ENCODE measurements at places on chromosomes 7 and 10. TPM values are rescaled to one million over a fixed set of nuclear protein-coding genes. Genes with fewer than 3 reads are reported as not detected.

DNA sequence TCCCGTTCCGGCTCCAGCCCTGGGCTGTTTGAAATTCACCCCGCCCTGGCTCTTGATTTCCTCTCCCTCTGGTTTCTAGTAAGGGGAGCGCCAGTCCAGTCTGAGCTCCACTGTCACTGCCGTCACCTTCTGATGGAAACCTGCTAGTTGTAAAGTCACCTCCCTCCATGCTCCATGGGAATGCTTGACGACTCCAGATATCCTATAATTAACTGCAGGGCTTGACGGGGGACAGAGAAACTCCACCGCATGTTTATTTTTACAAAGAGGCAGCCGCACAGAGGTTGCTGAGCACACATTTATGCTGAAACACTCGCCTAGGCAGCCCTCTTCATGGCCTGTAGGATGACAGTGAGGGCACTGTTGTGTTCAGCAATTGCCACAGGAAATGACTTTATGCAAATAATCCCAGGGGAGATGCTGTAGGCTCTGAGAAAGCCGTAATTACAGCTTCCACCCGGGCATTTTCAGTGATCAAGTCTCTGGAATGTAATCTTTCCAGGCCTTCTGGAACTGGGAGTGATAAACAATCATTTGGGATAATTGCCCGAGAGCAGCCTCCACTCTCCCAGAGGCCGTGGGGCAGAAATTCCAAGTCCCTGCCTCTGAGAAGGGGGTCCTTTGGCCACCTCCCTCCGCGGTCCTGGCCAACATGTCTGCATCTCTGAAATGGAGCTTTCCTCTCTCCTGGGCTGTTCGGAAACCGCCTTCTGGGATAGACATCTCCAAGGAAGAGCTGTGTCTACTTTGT is 300.5 kb downstream of the KLF6 start:
- no peak for DNase-seq

The UPK3B gene
- total RNA-seq = not detected

GRCh38 chr7:113774182-113774807 is 144.5 kb downstream of the PPP1R3A start:
- peak; percentile 5 for DNase-seq

The FAM221A gene
- not detected for total RNA-seq

- no peak for DNase-seq
Measured at GRCh38 chr10:67971311-67971710, 86.9 kb downstream of the SIRT1 start.

- DNase-seq = no peak
Measured at GRCh38 chr7:6273917-6274630, 1.6 kb upstream of the CYTH3 start.

GRCh38 chr7:143496263-143496662 is 18.6 kb downstream of the TAS2R41 start:
- DNase-seq = no peak

GRCh38 chr7:70098133-70098561 is 499.9 kb downstream of the AUTS2 start:
- DNase-seq = no peak

The PDZD7 gene
- total RNA-seq = 2.2 TPM

The CPN1 gene
- total RNA-seq = not detected

GRCh38 chr10:68604441-68604840 is 44.3 kb downstream of the TET1 start:
- DNase-seq = no peak

DNA sequence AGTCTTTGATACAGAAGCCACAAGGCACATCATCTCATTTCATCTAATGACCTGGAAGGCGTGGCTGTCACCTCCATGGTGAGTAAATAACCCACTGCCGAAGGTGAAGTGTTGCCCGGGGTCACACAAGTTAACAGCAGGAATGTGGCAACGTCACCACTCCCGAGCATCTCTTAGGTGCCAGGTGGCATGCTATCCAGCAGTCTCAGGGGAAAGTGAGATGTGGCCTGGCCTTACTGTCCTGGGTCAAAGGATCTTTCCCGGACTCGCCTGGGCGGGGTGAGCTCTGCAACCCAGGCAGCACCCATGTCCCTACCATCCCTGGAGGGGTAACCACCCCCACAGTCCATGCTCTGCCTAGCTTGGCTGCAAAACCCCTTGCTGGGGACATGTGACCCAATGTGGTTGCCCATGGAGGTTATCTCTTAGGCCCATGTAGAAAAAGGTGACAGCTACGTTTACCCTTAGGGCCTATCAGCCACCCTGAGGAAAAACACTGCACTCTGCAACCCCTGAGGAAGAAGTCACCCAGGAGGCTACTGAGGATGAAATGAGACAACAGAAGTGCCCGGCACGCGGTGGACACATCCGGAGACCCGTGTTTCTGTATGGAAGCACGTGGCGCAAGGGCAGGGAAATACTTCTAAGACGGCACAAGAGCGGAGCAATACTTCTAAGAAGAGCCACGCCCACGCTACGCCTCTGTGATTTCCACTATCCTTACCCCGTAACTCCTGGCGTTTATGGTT is 52.0 kb downstream of the BAIAP2L1 start:
- no peak for DNase-seq

The PNLIPRP1 gene
- not detected for total RNA-seq

GRCh38 chr10:75773231-75773780 is 341.9 kb downstream of the LRMDA start:
- peak; percentile 25 for DNase-seq

DNA sequence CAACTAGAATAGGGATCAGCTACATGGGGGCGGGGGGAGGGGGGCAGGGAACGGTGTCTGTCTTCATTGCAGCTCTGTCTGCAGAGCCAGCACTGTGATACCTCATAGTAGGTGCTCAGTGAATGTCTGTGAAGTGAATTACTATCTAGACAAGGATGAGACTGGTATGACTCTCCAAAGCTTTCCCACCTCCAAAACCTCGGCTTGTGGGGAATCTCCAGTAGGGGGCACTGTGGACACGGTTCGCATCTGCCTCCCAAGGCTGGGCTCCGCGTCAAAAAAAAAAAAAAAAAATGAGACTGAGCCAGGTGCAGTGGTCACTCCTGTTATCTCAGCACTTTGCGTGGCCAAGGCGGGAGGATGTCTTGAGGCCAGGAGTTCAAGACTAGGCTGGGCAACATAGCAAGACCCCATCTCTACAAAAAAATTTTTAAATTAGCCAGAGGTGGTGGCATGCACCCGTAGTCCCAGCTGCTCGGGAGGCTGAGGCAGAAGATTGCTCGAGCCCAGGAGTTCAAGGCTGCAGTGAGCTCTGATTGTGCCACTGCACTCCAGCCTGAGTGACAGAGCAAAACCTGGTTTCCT is 9.6 kb downstream of the TRIM56 start:
- DNase-seq = peak; percentile 67

The OR6V1 gene
- total RNA-seq = not detected

GRCh38 chr10:129968020-129968852 is 4.2 kb upstream of the EBF3 start:
- no peak for DNase-seq

GRCh38 chr10:49178489-49179471 is 9.4 kb downstream of the TMEM273 start:
- no peak for DNase-seq

DNA sequence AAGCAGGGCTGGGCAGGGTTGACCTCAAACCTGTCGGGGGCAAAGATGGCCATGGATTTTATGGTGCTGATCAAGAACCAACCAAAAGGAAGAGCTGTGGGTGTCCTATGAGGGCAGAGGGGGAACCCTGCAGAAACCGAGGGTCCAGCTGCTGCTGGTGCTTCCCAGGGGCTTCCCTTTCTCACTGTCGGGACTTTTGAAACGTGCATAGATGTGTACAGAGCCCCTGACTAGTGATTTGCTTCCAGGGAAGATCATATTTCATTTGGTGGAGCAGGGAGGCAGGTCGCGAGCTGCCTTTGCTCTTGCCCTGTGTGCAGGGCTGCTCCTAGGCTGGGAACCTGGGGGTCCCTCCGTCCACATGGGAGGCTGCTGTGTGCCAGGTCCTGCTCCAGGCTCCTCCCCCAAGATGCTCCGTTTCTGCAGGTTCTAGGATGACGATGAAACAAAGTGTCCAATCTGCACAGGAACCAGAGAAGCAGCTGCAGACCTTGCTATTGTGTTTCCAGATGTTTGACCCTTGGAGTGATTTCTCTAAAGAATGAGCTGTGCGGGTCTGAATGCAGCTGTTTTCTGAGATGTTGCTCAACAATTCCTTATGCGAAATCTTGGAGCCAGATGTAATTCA is 9.4 kb upstream of the INPP5A start:
- DNase-seq = no peak

DNA sequence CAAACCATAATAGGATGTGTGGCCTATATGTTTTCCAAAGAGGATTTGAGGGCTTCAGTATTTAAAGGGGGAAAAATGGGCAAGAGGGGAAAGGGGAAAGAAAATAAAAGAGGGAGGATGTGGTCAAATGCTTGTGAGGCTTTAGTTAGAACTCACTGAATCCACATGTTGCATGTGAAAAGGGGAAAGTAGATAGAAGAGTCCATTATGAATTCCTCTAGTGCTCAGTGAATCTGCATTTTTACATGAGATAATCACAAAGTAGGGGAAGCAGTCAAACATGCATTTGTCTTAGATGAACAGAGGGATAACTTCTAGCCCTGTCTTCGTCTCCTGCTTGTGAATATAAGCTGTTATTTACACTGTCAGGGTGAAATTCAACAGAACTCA is 24.6 kb upstream of the AKAP9 start:
- no peak for DNase-seq

DNA sequence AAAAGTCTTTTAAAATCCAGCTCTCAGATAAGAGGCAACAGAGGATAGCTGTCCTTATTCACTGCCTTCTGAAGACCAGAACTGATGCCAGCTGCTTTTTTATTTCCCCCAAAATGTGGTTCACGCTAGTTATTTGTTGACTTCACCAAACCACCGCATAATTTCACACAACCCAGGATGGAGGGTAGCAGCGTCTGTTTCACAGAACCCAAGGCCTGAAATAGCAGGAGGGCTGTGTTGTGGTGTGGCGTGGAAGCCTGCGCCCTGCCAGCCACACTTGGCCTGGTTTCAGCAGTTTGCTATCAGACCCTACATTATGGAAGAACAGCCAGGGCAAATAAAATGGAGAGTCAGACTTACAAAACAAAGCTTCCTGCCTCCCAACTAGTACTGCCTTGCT is 155.4 kb downstream of the DYNC1I1 start:
- DNase-seq = no peak

The SHH gene
- total RNA-seq = not detected

DNA sequence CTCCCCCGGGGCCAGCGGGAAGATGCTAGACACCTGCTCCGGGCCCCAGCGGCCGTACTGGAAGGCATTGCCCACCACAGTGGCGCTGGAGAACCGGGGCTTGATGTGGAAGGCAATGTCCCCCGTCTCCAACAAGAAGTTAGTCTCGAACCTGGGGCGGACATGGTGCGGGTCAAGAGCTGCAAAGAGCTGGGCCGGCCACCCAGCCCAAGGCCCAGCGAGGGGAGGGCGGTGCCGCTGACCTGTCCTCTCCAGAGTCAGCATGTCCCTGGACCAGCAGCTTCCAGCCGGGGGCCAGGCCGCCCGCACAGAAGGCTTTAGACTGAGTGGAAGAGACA is 551 bp downstream of the GRIFIN start:
- DNase-seq = no peak

The FOXP2 gene
- total RNA-seq = not detected

DNA sequence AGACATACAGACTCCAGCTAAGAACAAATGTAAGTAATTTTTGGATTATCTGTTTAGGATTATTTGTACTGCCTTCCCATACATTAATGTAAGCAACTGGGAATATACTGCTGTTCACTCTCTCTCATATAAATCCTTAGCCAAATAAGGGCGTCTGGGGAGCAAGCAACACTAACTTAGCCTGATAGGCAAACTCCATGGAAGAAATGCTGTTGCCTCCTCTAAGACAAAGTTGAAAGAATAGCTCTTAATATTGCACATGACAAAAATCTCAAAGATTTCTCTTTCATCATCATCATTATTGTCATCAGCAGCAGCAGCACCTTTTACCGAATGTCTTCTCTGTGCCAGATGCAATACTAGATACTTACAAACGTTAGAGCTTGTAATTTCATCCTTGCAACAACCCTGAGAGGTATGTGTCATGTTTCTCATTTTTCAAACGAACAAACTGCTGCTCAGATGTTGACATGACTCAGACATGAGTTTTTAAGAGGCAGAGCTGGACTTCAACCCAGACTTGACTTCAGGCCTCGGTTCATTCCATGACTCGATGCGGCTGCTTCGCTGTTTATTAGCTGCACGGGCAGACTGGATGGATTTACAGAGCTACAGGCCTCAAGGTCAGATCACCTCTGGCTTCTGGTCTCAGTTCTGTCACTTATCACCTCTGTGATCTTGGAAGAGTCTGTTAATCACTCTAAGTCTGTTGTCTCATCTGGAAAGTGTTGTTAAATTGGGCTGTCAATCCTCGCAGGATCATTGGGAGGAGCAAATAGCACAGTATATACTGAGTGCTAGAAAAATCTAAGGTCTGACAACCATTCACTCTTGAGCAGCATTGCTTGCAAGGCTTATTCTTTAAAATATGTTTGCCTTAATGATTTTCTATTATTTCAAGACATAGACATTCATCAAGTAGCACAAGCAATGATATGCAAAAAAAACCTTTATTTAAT is 126.3 kb upstream of the CELF2 start:
- peak; percentile 17 for DNase-seq

DNA sequence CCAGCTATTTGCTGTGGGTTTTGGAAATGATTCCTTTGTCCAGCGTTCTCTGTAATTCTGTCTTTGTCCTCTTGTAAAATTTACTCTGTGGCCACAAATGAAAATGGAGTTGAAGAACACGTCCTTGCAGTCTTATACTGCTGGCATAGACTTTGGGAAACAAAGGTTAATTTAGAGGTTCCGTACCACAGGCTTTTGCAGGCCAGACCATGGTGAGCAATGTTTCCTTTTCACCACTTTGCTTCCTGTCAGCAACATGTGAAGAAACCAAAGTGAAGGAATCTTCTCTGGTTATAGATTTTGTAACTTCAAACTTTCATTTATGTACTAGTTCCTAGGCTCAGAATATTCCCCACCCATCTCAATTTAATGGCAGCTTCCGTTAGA is 488.5 kb downstream of the MDFIC start:
- DNase-seq = no peak

The IFIT1 gene
- total RNA-seq = 50.6 TPM

The GRID1 gene
- total RNA-seq = not detected

- no peak for DNase-seq
Measured at GRCh38 chr7:45420843-45421495, 153.2 kb upstream of the ADCY1 start.

DNA sequence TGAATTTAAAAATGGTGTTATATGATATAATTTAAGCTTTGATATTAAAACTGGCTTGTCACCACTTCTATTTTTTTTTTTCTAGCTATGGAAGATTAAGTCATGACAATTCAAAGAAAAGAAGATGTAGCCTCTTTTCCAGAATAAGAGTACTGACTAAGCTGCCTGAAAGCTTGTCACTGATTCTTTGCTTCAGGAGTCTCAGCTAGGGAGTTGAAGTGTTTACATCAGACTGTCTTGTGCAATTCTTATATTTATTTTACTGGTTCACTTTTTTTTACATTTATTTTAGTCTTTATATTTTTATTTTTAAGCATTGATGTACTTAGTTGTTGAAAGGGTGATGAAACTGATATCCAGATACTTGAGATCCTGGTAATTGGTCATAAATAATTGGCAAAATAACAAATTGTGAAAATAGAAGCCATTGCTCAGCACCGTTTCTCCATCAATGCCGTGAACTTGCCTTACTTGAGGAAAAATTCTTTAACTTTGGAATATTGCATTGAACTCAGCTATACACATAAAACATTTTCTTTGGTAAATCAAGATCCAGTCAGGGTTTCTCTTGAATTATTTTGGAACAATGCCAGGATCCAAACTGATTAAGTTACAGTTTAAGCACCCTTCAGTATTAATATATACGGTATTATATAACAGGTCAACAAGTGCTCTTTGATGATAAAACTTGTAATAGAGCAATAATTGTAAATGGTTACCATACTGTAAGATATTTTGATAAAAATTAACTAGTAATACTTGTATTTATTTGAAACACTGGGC is 156.4 kb downstream of the PHTF2 start:
- no peak for DNase-seq

Measured in HFFc6 (cell line).